ENCODE measurements at places on chromosomes 4 and X.

DNA sequence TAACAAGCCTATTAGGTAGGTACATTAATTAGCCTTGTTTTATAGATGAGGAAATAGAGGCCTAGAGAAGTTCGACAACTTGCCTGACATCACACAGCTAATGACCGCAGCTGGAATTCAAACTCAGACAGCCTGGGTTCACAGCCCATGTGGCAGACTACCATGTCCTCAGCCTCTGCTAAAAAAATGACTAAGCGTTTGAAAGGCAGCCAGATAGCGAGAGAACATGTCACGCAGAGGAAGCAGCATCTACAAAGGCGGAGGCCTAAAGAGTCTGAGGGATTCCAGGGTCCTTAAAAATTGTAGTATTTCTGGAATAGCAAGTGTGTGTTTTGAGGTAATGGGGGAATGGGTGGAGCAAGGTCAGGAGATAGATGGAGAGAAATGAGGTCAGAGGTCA is 33.2 kb upstream of the BMP15 start:
- ATAC-seq, result no peak

- peak; percentile 95 for ATAC-seq
Observed at GRCh38 chr4:112817933-112818593, 181.1 kb downstream of the LARP7 start.

DNA sequence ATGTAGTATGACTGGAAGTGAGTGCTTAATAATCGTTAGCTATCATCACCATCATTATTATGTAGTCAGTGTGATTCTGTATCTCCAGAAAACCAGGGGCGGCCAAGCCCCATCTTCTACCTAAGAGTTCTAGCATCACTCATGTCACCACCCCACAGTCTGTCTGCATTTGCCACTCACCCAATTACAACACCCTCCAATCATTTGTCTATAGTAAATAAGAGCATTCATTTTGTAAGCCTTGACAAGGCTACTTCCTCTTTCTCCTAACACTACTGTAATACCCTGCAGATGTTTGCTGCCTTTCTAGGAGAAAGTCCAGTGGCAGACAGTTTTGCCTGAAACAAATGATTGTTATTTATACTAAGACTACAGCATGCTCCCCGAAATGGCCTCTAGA is 15.8 kb upstream of the IL21 start:
- ATAC-seq, result no peak

DNA sequence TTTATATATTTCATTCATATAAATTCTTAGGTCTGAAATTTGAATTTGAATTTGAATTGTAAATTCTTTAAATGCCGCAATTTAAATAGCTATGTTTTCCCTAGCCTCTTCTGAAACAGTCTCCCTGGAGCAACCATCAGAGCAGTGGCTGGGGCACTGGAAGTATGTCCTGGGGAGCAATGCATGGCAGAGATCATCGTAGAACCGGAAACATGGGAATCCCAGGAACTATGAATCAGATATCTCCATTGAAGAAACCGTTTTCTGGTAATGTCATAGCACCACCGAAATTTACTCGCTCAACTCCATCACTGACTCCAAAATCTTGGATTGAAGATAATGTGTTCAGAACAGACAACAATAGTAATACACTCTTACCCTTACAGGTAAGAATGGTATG is 4.9 kb downstream of the CPEB2 start:
- no peak for ATAC-seq

DNA sequence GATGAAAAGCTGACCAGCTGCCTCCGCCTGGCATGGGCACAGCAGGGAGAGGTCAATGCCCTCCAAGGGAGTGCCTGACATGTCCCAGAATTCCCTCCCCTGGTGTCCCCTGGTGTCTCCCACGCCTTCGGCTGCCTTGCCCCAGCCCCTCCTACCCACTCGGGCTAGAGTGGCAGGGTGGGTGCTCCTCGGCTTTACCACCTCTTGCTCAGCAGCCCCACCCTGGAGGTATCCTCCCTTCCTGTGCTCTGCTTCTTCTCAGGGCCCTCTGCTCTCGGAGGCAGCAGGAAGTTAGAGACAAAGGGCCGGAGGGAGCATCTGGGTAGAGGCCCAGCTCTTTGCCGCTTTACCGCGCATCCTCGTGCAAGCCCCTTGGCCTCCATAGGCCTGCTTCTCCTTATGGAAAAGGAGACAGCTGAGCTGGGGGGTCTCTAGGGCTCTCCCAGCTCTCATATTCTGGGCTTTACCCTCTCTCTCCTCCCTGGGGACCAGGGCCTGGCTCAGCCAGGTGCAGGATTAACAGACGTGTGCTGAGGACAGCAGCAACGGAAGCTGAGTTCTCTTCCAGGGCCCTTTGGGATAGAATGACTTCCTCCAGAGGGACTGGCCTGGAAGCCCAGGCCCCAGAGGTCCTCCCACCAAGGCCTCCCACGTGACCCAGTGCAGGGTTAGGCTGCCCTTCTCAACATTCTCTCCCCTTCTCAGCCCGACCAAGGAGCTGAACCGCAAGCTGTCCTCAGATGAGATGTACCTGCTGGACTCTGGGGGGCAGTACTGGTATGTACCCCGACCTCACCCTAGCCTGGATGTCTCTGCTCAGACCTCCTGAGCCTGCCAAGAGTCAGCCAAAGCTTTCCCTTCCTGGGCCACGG is 17.2 kb downstream of the XPNPEP2 start:
- ATAC-seq, result no peak

DNA sequence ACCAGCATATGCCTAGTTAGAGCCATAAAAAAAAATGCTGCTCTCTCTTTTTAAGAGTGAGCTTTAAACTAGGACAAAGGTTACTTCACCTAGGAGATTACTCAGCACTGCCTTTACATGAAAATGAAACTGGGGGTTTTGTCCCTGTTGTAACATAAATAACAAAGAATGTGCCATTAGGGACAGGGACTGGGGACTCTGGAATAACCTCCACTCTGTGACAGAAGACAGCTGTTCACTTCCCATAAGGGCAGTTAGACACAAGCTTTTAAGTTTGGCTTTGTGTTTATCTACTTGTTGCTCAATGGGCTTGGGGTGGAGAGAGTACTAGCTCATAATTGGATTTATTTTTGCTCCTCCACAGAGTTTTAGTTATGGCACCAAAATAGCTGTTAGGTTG is 11.9 kb downstream of the ENPEP start:
- ATAC-seq, result peak; percentile 23

- no peak for ATAC-seq
Observed at GRCh38 chr4:115154826-115155225, 41.4 kb upstream of the NDST4 start.

GRCh38 chrX:24702362-24703184 is 8.9 kb downstream of the POLA1 start:
- peak; percentile 68 for ATAC-seq

- ATAC-seq, result no peak
Observed at GRCh38 chr4:86184901-86185285, 175.0 kb downstream of the MAPK10 start.

GRCh38 chr4:110106931-110107296 is 91.5 kb downstream of the ELOVL6 start:
- peak; percentile 78 for ATAC-seq

- ATAC-seq, result no peak
Observed at GRCh38 chrX:31287861-31288260, 216.0 kb upstream of the FTHL17 start.

- no peak for ATAC-seq
Observed at GRCh38 chr4:156654410-156654809, 317.2 kb downstream of the PDGFC start.

GRCh38 chr4:30385650-30386049 is 334.5 kb upstream of the PCDH7 start:
- ATAC-seq, result no peak

DNA sequence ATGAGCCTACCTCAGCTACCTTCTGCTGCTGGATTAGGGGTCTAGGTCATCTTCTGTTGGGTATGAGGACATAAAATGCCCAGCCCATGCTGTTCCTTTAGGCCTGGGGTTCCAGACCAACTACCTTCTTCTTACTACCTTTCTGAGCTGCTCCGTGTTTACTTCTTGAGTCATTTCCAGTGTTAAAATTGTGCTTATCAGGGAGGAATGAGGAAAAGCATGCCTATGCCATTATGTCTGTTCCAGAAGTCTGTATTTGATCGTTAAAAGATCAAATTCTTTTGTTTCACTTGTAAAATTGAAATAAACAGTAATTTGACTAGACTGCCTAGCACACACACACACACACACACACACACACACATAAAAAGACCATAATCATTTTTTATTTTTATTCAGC is 1912.7 kb upstream of the TENM3 start:
- ATAC-seq, result no peak

DNA sequence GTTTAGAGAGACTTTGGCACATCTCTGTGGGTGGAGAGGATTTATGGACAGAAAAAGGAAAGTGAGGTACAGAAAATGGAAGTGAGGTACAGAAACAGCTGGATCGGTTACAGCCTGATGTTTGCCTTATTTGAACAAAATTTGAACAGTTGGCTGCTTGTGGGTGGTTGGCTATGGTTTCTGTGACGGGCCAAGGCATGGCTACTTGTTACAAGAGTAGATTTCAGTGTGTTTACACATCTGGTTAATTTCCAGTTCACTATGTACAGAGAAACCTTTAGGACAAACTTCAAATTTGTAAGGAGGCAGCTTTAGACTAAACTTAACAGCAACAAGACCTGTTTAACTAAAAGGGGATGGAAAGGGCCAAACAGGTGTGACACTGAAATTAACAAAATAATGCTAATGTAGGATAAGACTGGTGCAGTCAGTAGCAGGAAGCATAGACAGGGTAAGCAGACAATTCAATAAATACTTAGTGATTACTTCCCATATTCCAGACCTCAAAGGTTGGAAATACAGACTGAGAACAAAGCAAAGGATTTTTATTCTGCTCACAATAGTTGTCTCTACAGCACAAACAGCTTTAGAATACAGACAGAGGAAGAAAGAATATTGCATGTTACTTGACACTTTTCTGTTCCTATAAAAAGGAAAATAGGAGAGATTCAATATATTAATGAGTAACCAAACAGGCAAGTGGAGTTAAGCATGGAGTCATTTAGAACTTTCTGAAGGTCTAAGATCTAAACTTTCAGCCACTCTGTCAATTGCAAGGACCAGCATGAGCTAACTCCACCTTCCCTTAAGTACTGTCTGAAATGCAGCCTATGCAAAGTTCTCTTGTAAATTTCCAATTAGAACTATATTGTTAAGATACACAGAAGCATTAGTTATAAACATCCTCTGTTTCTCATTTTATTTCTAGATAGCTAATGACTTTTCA is 294.4 kb upstream of the FAT4 start:
- ATAC-seq, result no peak

GRCh38 chr4:79178760-79179159 is 147.1 kb downstream of the NAA11 start:
- ATAC-seq, result no peak

Data from activated T-helper 17 cell treated with anti-CD3 and anti-CD28 coated beads, Interleukin-2, amount 50 U/mL, for 72 hours (primary cell).